Renal cortical epithelial cell (primary cell): ENCODE measurements at places on chromosomes 7 and 10. TPM values are rescaled to one million over a fixed set of nuclear protein-coding genes. Genes with fewer than 3 reads are reported as not detected.

DNA sequence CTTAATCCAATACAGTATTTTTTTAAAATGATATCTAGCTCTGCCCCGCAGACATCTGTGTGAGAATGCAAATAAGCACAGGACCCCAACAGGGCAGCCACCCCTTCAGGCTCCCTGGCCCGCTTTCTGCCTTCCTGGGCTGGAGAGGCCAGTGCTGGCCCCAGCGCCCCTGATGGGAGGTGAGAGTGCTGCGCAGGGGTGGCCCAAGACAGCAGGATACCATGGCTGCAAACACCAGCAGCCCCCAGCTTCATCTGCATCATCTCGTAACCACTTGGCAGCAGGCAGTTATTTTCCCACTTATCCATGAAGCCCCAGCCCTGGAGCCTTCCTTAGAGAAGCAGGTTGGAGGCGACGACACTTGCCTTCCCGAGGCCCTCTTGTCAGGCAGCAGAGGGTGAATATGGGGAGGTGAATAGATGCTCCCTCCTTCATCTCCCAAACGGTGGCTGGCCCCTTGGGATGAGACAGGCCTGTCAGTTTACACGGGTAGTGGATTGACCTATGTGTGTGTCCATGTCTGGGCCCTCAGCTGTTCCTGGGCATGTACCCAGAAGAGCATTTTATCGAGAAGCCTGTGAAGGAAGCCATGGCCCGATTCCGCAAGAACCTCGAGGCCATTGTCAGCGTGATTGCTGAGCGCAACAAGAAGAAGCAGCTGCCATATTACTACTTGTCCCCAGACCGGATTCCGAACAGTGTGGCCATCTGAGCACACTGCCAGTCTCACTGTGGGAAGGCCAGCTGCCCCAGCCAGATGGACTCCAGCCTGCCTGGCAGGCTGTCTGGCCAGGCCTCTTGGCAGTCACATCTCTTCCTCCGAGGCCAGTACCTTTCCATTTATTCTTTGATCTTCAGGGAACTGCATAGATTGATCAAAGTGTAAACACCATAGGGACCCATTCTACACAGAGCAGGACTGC is 71.2 kb downstream of the ALOX5 start:
- DNase-seq = no peak

LBX1 gene
- total RNA-seq = not detected in 2 replicates

DNA sequence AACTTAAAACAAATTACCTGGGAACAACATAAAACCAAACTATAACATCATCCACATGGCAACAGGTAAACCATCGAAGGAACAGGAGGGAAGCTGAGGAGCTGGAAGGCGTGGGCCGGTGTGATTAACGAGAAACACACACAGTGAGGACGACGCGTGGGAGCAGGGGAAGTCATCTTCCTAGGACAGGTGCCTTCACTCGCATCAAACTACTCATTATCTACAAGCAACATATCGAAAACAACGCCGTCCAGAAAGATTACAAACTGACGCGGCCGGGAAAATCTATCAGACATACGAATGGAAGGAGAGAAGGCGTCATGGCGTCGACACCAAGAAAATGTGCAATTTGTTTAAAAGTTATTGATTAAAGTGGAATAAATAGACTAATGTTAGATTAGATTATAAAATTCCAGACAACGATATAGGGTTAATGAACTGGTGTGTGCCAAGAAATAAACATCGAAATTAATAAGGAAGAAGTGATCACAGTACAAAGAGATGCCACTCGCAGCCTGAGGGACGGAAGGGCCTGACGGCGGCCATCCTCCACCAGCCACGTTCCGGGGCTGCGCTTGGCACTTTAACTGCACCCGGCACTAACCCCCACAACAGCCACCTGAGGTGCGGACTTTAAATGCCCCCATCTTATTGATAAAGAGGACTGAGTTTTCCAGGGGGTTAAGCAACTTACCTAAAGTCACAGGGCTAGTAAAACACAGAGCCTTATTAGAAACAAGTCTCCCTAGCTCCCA is 581.7 kb downstream of the DNAJB6 start:
- no peak for DNase-seq

- no peak for DNase-seq
These were observed 683.2 kb downstream of the LRMDA start for GRCh38 chr10:76114581-76115001.

DNA sequence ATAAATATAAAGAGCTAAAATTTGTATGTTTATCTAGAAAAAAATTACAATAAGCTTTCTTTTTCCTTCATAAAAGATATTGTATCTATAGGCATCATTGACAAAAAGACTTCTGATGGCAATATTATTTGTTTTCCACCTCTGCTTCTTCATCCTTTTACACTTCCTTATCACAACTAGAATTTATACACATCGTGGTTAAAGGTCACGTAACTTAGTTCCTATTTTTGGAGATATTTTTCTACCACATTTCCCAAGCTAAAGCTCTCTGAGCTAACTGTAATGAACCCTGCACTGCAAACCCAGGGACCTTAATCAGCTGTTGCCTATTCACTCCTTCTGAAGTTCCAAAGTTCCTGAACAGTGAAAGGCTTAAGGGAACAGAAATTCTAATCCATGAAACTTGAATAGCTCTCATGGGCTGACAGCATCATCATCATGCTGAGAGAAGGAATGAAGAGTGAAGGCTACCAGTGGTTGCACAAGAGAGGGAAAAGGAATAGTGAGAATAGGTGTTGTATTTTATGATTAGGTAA is 106.1 kb upstream of the SLC13A1 start:
- DNase-seq = no peak

ASIC3 gene
- 0.15 TPM in 1 of 2 replicates, not detected in the other for total RNA-seq

SYT15B gene
- total RNA-seq = 0.52 and 2.3 TPM in 2 replicates

DNA sequence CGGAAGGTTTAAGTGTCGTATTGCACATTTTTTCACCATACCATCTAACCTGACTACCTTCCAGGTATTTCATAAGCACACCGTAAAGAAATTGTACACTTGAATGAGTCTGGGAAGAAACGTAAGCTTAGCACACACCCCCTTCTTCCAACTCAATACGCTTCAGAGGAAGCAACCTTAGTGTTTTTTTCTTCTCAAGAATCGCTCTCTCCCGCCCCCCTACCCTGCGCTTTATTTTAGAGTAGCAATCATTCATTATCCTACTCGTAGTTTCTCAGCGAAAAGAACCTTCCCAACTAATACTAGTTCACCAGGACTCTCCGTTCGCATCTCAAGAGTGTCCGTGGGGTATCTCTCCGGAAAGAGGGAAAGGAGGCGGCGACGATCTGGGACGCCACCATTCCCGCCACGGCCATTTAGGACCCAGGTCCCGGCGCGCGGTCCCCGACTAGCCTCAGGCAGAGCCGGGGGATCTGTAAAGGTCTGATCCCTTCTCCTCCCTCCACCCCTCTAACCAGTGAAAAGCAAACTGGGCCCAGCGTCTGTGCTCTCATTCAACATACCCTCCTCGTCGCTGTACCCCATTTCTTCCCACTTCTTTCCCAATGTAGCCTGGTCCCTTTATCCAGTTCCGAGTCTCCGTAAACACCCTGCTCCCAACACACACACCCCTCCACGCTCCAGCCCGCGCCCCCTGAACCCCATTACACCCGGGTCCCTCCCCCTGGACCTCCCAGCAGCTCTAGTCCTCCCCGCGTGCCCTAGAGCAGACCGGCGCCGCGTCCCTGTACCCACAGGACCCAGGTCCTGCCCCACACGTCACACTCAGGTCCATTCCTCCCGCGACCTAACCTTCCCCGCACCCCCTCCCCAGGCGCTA is 16.0 kb downstream of the MYOZ1 start:
- peak; percentile 70 for DNase-seq

ARL4A gene
- total RNA-seq = 27.7 and 32.1 TPM in 2 replicates

DNA sequence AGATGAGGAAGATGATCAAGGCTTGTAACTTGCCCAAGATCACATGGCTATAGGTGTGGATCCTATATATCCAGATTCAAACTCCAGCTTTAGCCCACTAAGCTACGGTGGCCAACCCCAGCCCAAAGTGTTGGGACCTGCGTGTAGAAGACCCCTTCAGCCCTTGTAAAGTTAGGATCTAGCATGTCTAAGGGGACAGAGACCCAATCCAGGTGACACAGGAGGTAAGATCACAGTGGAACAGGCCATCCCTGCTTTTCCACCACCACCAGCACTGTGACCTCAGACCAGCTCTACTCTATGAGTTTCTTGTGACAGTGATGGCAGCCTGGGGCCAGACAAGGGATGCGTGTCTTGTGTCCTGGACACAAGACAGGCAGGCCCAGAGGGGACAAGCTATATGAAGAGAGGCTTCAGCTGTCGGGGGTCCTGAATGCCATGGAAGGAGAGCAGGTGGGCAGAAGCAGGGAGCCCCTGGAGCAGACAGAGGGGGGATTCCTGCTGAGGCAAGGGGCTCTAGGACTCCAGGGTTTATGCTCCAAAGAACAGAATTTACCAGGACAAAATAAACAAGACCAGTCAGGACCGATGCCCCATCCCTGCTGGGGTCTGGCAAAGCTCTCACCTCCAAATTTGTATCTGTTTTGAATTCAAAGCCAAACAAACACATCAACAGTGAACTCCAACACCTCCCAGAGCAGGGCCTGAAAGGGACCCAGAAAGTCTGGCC is 10.4 kb downstream of the GPRIN2 start:
- DNase-seq = no peak

GRCh38 chr7:106018566-106019469 is 55.8 kb downstream of the CDHR3 start:
- no peak for DNase-seq

- no peak for DNase-seq
These were observed 32.2 kb downstream of the KCNH2 start for GRCh38 chr7:150945853-150946420.

DNA sequence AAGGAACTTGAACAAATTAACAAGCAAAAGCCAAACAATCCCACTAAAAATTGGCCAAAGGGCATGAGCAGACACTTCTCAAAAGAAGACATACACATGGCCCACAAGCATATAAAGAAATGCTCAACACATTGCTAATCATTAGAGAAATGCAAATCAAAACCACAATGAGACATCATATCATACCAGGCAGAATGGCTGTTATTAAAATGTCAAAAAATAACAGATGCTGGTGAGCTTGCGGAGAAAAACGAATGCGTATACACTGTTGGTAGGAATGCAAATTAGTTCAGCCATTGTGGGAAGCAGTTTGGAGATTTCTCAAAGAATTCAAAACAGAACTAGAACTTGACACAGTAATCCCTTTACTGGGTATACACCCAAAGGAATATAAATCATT is 311.7 kb upstream of the HPS1 start:
- DNase-seq = no peak

CNPY1 gene
- total RNA-seq = not detected in 2 replicates

- peak; percentile 77 for DNase-seq
These were observed 2.8 kb upstream of the PPP1R3C start for GRCh38 chr10:91635401-91636400.

GRCh38 chr10:80769700-80770160 is 232.0 kb downstream of the SH2D4B start:
- DNase-seq = no peak

SLC13A4 gene
- not detected in 2 replicates for total RNA-seq

DNA sequence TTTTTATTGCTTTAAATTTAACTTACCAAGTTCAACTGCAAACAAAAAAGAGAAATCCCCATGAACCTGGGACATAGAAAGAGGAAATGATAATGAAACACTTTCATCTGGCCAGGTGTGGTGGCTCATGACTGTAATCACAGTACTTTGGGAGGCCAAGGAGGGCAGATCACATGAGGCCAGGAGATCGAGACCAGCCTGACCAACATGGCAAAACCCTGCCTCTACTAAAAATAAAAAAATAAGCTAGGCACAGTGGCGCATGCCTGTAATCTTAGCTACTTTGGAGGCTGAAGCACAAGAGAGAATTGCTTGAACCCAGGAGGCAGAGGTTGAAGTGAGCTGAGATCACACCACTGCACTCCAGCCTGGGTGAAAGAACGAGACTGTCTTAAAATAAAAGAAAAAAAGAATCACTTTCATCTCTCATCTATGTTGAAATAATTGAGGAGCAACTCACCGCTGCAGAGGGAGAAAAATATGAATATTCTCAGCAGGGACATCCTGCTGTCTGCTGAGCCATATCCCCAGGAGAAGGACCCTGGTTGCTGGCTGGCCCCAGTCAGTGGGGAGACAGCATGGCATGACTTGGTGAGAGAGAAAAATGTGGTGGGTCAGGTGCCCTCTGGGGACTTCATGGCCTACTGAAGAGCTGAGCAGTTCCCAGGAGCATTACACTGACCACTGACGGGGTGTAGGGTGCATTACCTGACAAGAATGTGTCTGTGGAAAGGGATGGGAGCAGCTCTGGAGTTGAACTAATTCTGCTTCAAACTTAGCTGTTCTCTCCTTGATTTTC is 22.8 kb upstream of the TARP start:
- no peak for DNase-seq

DNA sequence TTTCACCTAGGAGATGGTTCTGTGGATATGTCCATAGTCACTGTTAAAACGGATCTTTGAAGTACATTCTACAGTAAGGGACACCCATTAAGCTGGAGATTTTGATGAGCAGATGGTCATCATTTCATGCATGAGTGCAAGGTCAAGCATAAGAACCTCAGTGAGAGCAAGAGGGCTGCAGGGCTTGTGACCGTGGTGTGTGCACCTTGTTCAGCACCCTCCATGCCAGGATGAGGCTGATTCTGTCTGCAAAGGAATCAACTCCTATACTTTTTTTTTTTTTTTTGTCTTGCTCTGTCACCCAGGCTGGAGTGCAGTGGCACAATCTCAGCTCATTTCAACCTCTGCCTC is 17.6 kb downstream of the PDSS1 start:
- no peak for DNase-seq

DNA sequence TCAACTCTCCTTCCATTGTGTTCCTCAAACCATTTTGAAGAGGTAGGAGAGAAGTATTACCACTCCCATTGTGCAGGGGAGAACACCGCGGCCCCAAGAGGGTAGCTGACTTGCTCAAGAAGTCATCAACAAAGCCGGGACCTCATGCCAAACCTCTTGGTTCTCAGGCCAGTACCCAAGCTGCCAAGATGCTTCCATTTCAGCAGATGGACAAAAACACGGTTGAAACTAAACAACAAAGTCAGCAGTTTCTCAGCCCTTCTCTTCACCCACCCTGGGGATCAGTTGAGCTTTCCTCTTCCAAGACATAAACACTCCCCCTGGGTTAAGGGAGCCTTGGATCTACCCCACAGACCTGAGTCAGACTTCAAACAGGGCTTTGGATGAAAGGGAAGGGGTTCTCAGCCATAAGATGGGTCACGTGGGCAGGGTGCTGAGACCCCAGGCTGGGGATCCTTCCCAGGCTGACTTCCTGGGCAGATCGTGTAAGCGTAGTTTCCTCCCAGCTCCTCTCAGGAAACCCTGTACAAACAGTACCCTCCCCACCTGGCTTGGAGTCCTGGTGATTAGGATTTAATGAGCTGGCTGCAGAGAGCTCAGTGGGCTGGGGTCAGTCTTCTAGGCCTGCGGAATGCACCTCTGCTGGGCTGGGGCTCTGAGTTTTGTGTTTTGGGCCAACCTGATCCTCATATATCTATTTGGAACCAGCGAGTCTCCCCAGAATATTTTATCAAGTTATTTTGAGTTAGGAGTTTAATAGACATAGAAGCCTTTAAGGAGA is 27.3 kb downstream of the EMX2 start:
- DNase-seq = no peak

DNA sequence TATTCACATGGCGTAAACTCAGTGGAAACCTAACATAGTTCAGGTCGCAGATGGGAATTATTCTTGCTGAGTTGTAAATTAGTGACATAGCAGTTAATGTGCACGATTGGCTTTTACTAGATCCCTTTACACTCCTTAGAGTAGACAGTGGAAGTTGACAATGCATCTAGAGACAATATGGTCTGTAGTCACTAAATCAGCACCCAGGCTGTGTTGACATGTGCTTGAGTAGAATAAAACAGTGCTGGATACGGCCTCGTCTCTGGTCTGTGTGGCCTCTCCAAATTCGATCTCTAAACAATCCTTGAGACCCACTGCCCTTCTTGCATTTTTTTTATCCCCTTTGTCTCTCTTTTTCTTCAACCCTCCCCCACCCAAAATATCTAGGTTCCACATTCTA is 615.7 kb downstream of the SORCS1 start:
- no peak for DNase-seq
